ENCODE measurements at places on chromosomes 6 and 20.
A peak's percentile ranks its signal among the peaks of the same experiment; 100 is the strongest.

DNA sequence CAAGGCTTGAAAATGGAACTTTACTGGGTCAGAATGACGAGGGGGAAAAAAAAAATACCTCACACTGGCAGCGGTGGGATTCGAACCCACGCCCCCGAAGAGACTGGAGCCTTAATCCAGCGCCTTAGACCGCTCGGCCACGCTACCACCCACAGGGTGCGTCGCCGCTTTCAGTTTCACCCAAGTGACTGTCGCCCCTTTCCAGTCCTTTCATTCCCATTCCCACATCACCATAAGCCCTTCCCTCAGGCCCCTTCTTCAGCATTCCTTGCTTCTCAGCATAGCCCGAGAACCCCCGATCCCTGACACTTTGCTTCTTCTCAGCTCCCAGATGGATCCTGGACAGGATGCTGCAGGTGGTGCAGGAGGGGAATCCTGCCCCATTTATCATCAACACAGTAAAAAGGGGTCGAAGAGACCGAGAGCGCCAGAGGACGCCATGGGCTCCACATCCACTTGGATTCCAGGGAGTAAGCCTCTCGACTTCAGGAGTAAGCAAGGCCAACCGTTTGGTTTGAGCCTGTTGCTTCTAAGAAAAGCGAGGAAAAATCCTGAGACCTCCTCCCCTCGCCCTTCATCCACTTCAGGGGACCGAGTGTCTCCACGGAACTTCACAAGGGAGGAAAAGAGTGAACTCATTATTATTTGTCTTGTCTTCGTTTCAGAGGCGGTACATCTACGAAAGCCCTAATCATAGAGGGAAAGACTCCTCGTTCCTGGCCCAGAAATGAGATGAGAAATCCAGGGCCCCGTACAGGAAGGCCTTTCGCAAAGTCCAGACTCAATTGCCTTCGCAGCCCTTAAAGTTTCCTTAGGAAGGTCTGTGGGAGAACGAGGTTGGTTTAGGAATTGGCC, 20.0 kb upstream of the TRIM27 start:
- no peak for DNase-seq

DNA sequence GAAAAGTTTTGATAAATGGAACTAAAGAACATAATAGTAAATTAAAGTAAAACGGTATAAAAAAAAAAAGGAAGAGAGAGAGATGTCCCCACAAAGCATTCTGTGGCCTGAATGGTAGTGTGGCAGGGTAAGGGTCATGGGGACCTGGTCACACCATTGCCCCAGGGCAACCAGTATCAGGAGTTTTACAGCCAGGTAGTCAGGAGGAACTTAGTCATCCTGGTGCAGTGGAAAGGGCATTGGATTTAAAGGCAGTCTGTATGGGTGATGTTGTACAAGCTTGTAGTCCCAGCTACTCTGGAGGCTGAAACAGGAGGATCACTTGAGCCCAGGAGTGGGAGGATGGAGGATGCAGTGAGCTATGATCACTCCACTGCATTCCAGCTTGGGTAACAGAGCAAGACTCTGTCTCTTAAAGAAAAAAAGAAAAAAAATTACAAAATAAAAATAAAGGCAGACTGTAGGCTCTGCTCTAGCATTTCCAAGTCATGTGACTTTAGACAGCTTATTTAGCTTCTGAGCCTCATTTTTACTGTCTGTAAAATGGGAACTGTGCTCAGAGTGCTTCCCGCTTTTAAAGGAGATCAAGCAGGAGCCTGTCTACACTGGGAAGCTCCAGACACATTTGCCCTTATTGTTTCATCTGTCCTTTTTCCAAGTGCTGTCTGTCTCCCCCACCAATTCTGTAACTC, 112.8 kb upstream of the ARMC2 start:
- DNase-seq = no peak

- no peak for DNase-seq
Observed at GRCh38 chr20:32325706-32326503, 32.2 kb upstream of the ASXL1 start.

DNA sequence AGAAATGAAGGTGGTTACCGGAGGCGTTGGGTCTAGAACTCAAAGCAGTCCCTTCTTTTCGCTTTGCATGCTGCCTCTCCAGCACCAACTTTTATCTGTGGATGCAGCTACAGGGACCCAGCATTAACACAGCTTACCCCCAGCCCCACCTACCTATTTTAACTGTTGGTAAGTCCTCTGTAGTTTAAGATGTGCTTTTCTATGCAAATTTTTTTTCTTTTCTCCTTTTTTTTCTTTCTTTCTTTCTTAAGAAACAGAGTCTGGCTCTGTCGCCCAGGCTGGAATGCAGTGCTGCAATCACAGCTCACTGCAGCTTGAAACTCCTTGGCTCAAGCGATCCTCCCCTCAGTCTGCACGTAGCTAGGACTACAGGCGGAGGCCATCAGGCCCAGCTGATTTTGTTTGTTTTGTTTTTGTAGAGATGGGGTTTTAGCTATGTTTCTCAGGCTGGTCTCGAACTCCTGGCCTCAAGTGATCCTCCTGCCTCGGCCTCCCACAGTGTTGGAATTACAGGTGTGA, 6.5 kb upstream of the USP45 start:
- peak; percentile 37 for DNase-seq

- DNase-seq = no peak
Observed at GRCh38 chr6:85405175-85405852, 44.6 kb upstream of the NT5E start.

- no peak for DNase-seq
Observed at GRCh38 chr6:38549180-38549579, 90.5 kb downstream of the BTBD9 start.
